ENCODE measurements at places on chromosomes 1 and 21.

- no peak for DNase-seq
Measured at GRCh38 chr1:93411000-93411399, 36.9 kb upstream of the FNBP1L start.

GRCh38 chr1:20732588-20733359 is at the start of gene SH2D5:
Gene SH2D5 (minus strand): TSS chr1:20732703. CDS start chr1:20728044, 4,659 bp downstream.
- DNase-seq: peak; percentile 43

- DNase-seq: no peak
Measured at GRCh38 chr1:14742181-14742980, 143.9 kb downstream of the KAZN start.

DNA sequence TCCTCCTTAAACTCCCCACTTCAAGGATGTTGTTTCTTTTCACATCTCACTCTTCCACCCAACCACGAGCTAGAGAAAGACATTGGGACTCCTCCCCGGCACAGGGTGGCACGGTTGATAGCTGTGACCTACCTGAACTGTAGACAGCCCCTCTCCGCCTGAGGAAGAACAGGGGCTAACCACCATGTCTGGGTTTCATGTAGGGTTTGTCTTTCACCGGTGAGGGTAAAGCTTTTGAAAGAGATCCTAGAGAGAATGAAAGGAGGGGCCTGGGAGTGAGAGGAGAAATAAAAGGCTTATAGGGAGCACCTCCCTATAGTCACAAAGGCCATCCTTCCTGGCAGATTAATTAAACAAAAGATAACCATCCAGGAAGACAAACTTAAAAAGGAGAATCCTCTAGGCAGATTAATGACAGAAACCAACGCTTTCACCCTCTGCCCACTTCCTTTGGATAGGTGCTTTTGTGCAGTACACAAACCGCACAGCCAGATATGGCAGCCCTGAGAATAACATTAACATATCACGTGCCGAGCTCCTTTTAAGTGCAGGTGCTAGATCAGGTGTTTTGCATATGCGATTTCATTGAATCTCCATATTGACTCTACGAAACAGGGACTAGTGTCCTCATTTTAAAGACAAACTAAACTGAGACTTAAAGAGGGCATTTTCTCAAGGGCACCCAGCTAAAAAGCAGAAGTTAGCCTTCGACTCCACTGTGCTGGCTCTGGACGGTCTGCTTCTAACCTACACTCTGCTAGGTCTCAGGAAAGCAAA is 178.1 kb upstream of the RUNX1 start:
- no peak for DNase-seq
